ENCODE measurements at places on chromosomes 1 and 21. TPM values are rescaled to one million over a fixed set of nuclear protein-coding genes. Genes with fewer than 3 reads are reported as not detected.

DNA sequence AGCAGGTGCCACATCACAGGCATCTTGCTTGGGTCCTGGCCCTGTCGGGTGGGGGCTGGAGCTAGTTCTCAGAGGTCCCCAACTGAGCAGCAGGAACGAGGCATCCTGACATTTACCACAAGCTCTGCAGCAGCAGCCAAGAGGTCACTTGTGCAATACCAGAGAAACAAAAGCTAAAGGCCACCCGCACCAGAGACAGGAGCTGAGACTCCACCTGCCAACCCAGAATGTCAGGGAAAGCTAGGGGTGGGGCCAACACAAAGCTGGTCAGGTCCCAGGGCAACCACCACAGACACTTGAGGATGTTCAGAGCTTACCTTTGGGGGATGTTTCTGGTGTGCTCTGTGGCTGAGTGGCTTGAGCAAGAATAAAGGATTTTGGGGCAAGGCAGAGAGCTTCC lies 13.6 kb upstream of the SYT6 start:
- no peak overlapping the region for H3K27ac ChIP-seq
- H3K27me3 ChIP-seq, result no peaks in the 10 kb centered on the region
- DNase-seq, result no peak
- H3K4me3 ChIP-seq, result no peak overlapping the region
- H3K4me1 ChIP-seq, result no peaks in the 10 kb centered on the region

DNA sequence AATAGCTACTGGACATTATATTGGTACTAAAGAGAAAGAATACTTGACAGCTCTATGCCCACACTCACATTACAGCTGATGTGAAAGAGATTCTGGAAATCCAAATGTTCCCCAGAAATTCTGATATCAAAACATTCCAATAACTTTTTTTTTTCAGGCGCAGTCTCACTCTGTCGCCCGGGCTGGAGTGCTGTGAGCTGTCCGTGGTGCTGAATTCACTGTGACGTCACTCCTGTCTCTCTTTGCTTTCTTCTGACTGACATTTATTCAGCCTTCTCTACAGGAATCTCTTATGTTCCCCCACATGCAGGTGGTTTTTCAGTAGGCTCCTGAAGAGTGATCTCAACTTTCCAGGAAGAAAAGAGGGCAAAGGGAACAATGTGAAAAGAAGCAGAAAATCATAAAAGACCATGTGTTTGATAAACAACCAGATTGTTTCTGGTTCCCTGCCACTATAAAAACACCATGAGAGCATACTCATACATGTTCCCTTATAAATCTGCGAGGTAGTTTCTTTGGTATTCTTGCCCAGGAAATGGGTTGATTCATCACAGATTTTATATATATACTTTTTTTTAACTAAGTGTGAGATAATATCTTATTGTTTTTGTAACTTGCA lies 6.2 kb downstream of the S100A7A start:
- DNase-seq, result peak; percentile 89
- no peak overlapping the region for H3K4me3 ChIP-seq
- H3K4me1 ChIP-seq, result no peaks in the 10 kb centered on the region
- no peak overlapping the region for H3K27ac ChIP-seq
- no peaks in the 10 kb centered on the region for H3K36me3 ChIP-seq
- no peaks in the 10 kb centered on the region for H3K27me3 ChIP-seq

Gene SEC16B
- 3.5 TPM for polyA plus RNA-seq

Gene LCE2A
- not detected for polyA plus RNA-seq

Gene AMY1B
- not detected for polyA plus RNA-seq

- no peak overlapping the region for H3K4me3 ChIP-seq
- no peak overlapping the region for H3K27ac ChIP-seq
- H3K4me1 ChIP-seq, result no peaks in the 10 kb centered on the region
- no peaks in the 10 kb centered on the region for H3K36me3 ChIP-seq
Measured at GRCh38 chr21:29124645-29125044, 5.8 kb upstream of the MAP3K7CL start.
